ENCODE measurements at places on chromosomes 5 and 9. TPM values are rescaled to one million over a fixed set of nuclear protein-coding genes. Genes with fewer than 3 reads are reported as not detected.

The GDNF gene
- 1.3 TPM for total RNA-seq

DNA sequence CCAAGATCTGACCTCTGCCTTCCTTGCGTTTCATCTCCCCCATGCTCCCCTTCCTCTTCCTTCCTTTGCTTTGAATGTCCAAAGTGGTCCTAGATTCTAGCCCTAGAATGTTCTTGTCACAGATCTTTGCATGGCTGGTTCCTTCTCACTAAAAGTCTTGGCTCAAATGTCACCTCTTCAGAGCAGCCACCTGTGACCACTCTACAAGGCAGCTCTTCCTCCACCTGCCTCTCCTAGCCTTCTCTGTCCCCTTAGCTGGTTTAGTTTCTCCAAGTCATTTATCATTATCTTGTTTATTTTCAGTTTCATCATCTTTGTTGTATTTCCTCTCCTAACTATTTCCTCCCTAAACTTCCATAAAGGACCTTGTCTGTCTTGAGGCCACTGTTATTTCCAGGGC lies 7.1 kb upstream of the OCLN start:
- DNase-seq = no peak
- no peaks in the 10 kb centered on the region for H3K27me3 ChIP-seq
- no peaks in the 10 kb centered on the region for H3K4me1 ChIP-seq
- H3K36me3 ChIP-seq = no peaks in the 10 kb centered on the region
- no peak overlapping the region for H3K4me3 ChIP-seq

The CMBL gene
- 20.3 TPM for total RNA-seq

GRCh38 chr5:64557911-64558310 lies 52.1 kb downstream of the RGS7BP start:
- H3K4me3 ChIP-seq = no peak overlapping the region
- no peak overlapping the region for H3K27ac ChIP-seq
- no peaks in the 10 kb centered on the region for H3K27me3 ChIP-seq
- no peak for DNase-seq

The GZMA gene
- total RNA-seq = 0.36 TPM

- H3K4me1 ChIP-seq = no peaks in the 10 kb centered on the region
- no peaks in the 10 kb centered on the region for H3K36me3 ChIP-seq
- no peak overlapping the region for H3K27ac ChIP-seq
- no peaks in the 10 kb centered on the region for H3K27me3 ChIP-seq
- no peak overlapping the region for H3K4me3 ChIP-seq
- DNase-seq = no peak
Measured at GRCh38 chr5:78211052-78211451, 83.4 kb downstream of the AP3B1 start.

The TSSK1B gene
- total RNA-seq = 4.0 TPM

GRCh38 chr5:103514371-103514770 lies 48.2 kb downstream of the NUDT12 start:
- no peak overlapping the region for H3K4me3 ChIP-seq
- H3K4me1 ChIP-seq = no peaks in the 10 kb centered on the region
- no peak for DNase-seq
- no peak overlapping the region for H3K27ac ChIP-seq
- no peaks in the 10 kb centered on the region for H3K36me3 ChIP-seq

The LMBRD2 gene
- total RNA-seq = 15.7 TPM
